ENCODE measurements at places on chromosomes 5 and 9.

DNA sequence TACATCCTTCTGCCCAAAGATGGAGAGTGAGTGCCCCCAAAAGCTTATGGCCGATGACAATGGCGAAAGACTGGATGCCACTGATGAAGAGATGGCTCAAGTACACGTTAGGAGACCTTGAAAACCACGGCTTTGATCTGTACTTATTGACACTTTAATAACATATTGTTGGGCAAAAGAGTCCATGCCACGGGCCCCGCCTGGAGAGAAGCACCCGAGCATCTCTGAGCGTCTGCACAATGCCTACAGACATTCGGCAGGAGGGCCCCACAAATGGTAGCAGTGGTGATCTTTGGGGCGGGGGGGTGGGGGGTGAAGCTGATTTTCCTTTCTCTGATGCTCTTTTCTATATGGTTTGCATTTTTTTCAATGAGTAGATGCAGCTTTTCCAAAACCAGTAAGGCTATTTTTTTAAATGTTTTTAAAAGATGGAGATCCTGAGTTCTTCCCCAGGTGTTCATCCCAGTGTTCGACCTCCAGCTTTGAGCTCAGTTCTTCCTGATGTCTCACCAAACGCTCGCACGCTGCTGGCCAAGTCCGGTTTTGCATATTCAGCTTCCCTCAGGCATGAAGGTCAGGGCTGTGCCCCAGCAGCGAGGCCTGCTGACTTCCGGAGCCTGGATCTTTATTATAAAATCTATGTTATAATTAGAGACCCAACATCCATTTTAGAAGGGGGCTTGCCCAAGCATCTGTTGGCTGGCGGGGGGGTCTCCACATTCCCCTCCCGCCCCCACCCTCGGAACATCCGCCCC is 34.3 kb upstream of the BARHL1 start:
- DNase-seq, result no peak

- no peak for DNase-seq
These were observed 71.8 kb upstream of the ADRA1B start for GRCh38 chr5:159844267-159845121.

- DNase-seq, result no peak
These were observed 48.6 kb downstream of the HRH2 start for GRCh38 chr5:175706499-175706898.

GRCh38 chr5:179268399-179268952 is 76.8 kb downstream of the ADAMTS2 start:
- no peak for DNase-seq

GRCh38 chr9:107243742-107244141 is 39.3 kb upstream of the RAD23B start:
- peak; percentile 71 for DNase-seq

- DNase-seq, result no peak
These were observed 110.5 kb upstream of the HMHB1 start for GRCh38 chr5:143701493-143701892.

DNA sequence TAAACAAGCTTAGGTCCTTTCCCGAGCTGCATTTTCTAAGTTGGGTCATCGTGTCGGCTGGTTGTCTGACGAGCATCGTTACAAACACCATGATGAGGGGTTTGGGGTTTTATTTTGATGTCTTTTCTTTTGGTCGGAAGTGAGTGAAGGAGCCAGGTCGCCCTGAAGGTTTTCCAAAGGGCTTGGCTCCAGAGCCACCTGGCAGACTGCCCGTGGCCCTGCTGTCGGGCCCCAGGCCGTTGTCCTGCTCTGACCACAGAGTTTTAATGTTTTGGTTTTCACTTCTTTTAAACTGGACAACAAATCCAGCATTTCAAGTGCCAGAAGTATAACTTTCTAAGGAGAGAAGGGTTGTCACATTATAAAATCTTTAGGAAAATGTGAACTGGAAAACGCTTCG is 42.3 kb downstream of the TENT4A start:
- no peak for DNase-seq

- DNase-seq, result no peak
These were observed 376.0 kb upstream of the SMARCA2 start for GRCh38 chr9:1639166-1639565.

DNA sequence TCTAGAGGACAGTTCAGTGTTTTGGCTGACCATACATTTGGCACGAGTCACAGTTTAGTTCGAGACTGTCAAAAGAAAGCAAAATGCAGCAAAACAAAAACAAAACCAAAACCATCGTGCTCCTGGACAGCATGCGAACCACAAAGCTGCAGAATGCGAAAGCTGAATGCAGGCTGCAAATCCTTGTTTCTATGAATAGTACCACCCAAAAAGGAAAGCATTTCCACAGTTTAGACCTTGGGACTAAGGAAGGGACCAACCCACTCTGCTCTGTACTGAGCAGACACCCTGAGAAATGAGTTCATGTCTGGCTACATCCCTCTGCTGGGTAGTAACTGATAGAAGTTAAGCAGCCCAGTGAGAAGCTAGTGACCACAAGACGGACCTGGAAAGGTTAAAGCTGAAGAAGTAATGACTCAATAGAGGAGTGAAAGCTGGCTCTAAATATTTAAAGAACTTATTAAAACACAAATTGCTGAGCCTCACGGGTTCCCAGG is 3.9 kb downstream of the GCNT4 start:
- peak; percentile 36 for DNase-seq

DNA sequence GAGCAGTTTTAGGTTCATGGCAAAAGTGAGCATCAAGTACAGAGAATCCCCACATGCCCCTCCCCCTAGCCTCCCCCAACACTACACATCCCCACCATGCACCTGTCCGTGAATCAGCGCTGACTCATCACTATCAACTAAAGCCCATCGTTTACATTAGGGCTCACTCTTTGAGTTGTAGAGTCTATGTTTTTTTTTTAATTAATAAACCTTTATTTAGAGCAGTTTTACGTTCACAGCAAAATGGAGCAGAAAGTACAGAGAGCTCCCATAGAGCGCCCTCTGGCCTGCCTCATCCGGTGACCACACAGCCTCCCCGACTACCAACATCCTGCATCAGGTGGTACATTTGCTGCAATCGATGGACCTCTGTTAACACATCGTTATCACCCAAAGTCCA is 47.9 kb upstream of the UNC5A start:
- no peak for DNase-seq

- DNase-seq, result peak; percentile 88
These were observed 53.0 kb downstream of the ERGIC1 start for GRCh38 chr5:172886974-172887501.

GRCh38 chr5:53039855-53040254 is 50.7 kb downstream of the ITGA2 start:
- DNase-seq, result no peak

DNA sequence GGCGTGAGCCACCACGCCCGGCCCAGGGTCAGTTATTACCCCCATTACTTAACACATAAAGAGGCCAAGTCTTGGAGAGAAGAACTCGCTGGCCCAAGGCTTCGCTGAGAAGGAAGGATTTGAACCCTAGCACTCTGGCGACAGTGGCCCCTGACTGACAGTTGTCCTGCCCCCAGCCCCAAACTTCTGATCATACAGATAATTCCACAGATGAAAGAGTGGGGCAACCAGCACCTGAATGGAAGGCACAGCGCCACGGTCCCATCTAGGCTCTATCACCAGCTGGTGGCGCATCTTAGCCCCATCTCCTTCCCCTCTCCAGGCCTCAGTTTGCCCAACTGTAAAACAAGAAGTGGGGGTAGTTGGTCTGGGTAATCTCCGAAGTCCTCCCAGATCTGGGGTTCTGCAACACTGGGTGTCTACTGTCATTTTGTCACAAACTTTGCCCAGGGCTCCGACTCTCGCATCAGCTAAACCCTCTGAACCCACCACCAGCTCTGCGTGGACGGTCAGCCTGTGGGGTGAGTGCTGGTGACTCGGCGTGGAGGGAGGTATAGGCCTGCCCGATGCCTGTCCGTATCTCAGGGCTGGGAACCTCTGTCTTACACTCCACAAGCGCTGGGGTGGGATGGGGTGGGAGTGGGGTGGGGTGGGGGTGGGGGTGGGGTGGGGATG is 209.3 kb downstream of the C9orf50 start:
- no peak for DNase-seq

DNA sequence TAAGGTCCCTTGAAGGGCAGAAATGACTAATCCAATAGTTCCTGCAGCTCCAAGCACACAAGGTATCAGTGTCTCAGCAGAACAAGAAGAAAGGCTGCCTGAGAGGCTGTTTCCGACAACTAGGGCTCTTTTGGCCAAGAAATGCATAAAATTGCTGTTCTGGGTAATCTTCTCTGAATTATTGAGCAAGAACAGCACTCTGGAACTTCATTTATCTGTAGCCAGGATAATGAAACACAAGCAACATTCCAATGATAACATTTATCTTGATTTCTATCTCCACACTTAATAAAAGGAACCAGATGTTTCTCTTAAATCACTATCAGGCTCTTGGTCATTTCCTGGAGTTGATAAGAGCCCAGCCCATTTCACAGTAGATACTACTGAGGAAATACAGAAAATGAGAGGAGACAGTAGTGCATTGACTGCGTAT is 17.0 kb upstream of the AUH start:
- DNase-seq, result peak; percentile 63

DNA sequence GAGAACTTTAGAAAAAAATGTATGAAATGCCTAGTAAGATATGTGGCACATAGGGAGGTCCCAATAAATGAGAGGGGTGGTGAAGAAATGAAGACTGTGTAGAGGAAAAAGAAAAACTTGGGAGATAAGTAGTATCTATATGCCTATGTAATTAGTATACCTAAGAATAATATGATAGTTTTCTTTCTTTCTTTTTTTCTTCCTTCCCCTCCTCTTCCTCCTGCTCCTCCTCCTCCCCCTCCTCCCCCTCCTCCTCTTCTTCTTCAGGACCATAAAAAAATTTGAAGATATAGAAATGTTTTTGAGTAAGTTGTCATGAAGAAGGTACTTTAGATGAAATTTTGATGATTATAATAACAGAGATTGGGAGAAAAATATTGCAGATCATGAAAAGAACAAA is 857.4 kb downstream of the MAT2B start:
- no peak for DNase-seq

GRCh38 chr9:136593581-136593980 is 47.7 kb upstream of the NOTCH1 start:
- no peak for DNase-seq

- no peak for DNase-seq
These were observed 59.1 kb downstream of the PSMB7 start for GRCh38 chr9:124355941-124356744.

- no peak for DNase-seq
These were observed 163.9 kb upstream of the RASA1 start for GRCh38 chr5:87103616-87104287.

DNA sequence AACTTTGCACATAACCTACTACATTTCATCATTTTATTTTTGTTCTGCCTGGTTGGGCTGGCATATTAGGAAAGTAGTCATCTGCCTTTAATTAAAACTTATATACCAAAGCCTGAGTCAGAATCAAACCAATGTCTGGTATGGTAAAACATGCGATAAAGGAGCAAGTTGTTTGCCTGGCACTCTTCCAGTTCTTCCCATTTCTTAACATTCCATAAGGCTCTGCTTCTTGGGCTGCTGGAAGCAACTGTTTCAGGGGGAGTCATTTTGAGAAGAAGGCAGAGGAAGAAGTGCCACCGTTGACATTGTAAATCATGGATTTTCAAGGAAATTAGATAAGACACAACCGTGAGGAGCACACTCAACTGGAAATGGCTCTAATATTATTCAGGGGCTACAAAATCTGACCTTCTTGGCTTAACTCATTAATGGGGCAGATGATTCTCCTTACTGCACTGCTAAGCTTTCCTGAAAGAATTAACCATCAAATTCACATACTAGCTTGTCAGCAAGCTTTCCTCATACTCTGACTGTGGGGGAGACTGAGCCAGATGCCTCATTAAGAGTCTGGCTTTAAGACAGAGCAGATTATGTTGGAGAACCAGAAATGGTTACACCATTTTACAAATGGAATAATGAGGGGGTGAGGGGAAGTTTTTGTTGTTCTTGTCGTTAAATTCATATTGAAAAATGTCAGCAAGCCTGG is 391.0 kb downstream of the TMEM232 start:
- peak; percentile 57 for DNase-seq

DNA sequence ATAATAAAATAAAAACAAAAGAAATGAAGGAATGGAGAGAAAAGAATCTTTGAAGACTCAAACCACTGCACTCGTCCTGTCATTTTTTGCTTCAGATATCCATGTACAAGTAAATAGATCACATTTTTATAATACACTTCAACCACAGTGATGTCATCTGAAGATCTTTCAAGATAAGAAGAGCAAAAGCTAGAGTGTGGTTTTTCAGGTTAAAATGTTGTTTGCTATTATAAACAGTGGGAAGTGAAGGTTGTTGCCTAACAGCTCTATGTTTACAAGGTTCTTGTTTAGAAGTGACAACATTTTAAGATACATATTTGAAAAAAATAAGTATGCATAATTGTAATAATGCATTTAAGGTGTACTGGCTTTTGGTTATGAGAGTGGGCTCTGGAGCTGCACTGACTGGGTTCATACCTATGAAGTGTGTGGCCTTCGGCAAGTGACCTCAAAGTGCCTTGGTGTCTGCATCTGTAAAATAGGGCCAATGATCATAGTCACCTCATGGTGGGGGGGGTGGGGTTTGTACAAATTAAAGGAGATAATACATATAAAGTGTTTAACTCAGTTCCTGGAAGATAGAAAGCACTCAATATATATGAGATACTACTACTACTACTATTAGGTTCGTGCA is 45.5 kb upstream of the IL7R start:
- DNase-seq, result peak; percentile 70

GRCh38 chr5:3531320-3531986 is 64.2 kb upstream of the IRX1 start:
- no peak for DNase-seq

DNA sequence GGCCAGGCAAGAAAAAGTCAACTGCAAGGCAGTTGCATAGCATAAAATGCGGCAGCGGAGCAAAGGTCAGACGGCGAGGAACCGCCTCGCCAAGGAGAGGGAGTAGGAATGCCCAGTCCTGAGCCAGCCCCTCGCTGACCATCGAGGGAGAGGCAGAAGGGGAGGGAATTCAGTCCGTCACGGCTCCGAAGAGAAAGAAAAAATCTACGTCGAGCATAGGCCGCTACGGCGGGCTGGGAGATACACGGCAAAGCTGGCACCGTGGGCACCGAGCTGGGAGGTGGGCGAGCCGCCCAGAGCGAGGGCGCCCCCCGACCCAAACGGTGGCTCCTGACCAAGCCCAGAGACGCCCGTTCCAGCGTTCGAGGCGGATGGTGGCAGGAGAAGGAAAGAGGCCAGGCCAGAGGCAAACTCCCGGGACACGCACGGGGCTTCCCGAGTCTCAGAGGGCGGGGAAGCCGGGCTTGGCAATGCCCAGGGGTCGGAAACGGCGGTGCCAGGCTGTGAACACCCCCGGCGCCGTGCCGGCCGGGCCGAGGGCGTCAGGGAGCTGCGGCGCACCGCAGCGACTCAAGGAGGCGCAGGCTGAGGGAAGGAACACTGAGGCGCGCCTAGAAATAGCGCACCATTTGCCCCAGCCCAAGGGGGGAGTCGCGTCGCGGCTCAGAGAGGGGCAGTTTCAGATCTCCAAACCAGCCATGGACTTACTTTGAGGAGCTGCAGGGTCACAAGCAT is 518 bp downstream of the SPRY4 start:
- peak; percentile 66 for DNase-seq

DNA sequence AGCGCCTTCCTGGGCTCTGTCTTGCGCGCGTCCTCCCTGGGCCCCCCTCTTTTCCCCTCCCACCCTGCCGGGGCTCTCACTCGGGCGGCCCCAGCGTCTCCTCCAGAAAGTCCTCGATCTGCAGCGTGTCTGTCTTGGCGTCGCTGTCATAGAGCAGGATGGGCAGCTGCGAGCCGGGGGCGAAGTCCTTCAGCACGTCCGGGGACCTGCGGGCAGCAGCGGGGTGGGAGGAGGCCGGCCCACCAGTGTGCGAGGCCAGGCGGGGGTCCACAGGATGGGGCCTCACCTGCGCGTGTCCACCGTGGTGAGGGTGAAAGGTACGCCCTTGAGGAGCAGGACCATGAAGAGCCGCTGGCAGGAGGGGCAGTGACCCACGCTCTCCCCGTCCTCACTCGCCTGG is 1.0 kb downstream of the CLIC3 start:
- DNase-seq, result no peak
